Urinary bladder (tissue), 4 donors: ENCODE measurements at places on chromosomes 5 and 9. TPM values are rescaled to one million over a fixed set of nuclear protein-coding genes. Genes with fewer than 3 reads are reported as not detected.

Gene CFAP157
- polyA plus RNA-seq = 0.23 TPM

Gene FCN2
- polyA plus RNA-seq = 0.37 TPM

Gene PCDHGB5
- 4.7 TPM for polyA plus RNA-seq

Gene TPPP
- polyA plus RNA-seq = 17.5 TPM

Gene ITGA2
- polyA plus RNA-seq = 3.4 TPM

Gene TRPM6
- 0.24 TPM for polyA plus RNA-seq

Gene ACSL6
- polyA plus RNA-seq = 0.42 TPM

Gene HBEGF
- polyA plus RNA-seq = 13.5 TPM

Gene ENG
- 196 TPM for polyA plus RNA-seq

Gene PTGR1
- 81.2 TPM for polyA plus RNA-seq

Gene AGXT2
- polyA plus RNA-seq = 0.05 TPM

Gene HRH2
- polyA plus RNA-seq = 6.2 TPM

Gene TMC1
- polyA plus RNA-seq = 0.66 TPM

Gene PCDHGA9
- polyA plus RNA-seq = 3.1 TPM

Gene STPG3
- polyA plus RNA-seq = not detected

Gene PLEKHG4B
- 0.01 TPM for polyA plus RNA-seq

Gene CCNO
- 2.8 TPM for polyA plus RNA-seq

Gene MYMK
- not detected for polyA plus RNA-seq

Gene TLE4
- 28.7 TPM for polyA plus RNA-seq

Gene FGD3
- polyA plus RNA-seq = 5.8 TPM

Gene PAIP2
- polyA plus RNA-seq = 110 TPM

Gene INPP5E
- 12.6 TPM for polyA plus RNA-seq

Gene CDH9
- polyA plus RNA-seq = not detected

Gene CKS2
- polyA plus RNA-seq = 18.0 TPM

Gene CNTNAP3
- polyA plus RNA-seq = 4.3 TPM

Gene STING1
- 53.0 TPM for polyA plus RNA-seq

Gene WDR70
- 19.3 TPM for polyA plus RNA-seq

Gene NUTM2F
- polyA plus RNA-seq = not detected

Gene FAM151B
- polyA plus RNA-seq = 0.62 TPM

Gene NFIL3
- polyA plus RNA-seq = 50.1 TPM

Gene SOX30
- polyA plus RNA-seq = 0.33 TPM

Gene SAXO1
- polyA plus RNA-seq = 0.03 TPM

Gene APBB3
- polyA plus RNA-seq = 27.2 TPM

Gene EPB41L4A
- polyA plus RNA-seq = 5.0 TPM

Gene FOXI1
- polyA plus RNA-seq = not detected

Gene CSF2
- polyA plus RNA-seq = not detected

Gene TPM2
- polyA plus RNA-seq = 7,869 TPM

Gene SLC38A9
- 8.6 TPM for polyA plus RNA-seq

Gene C9orf153
- not detected for polyA plus RNA-seq

Gene AIF1L
- 8.9 TPM for polyA plus RNA-seq

Gene TXNDC8
- polyA plus RNA-seq = not detected
